Fibroblast of villous mesenchyme (primary cell): ENCODE measurements at places on chromosomes 2 and 18. TPM values are rescaled to one million over a fixed set of nuclear protein-coding genes. Genes with fewer than 3 reads are reported as not detected.
A peak's percentile ranks its signal among the peaks of the same experiment; 100 is the strongest.

GRCh38 chr2:164847981-164848741, 6.5 kb upstream of the COBLL1 start:
- peak; percentile 87 for DNase-seq

DNA sequence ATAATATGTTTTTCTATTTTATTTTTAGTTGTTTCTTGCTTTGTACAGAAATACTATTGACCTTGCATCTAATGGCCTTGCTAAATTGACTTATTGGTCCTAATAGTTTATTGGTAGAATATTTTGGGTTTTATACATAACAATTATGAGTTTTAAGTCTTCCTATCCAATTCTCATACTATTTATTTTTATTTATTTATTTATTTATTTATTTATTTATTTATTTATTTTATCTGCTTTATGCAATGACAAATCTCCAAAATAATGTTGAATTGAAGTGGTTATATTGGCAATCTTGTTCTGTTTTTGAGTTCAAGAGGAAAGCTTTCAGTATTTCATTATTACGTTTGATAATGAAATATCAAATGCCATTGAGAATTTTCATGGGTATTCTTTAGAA, 488.3 kb downstream of the CDH2 start:
- no peak for DNase-seq

The SIX3 gene
- total RNA-seq: not detected in 2 replicates

DNA sequence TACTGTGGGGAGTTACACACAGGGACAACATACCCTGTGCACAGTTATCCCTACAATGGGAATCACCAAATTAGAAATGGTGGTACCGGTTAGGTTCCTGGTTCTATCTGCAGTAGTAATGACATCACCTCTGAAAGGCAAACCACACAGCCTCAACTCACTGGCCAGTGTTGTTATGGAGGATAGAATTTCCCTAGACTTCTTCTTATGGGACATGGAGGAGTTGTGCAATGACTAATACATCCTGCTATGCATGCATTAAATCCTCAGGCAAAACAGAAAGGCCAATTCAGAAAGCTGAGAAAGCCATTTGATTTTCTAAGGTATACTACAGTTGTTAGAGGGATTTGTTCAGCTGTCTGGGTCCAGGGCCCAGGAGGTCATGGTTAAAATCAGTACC, 439.3 kb downstream of the TMX3 start:
- peak; percentile 70 for DNase-seq

DNA sequence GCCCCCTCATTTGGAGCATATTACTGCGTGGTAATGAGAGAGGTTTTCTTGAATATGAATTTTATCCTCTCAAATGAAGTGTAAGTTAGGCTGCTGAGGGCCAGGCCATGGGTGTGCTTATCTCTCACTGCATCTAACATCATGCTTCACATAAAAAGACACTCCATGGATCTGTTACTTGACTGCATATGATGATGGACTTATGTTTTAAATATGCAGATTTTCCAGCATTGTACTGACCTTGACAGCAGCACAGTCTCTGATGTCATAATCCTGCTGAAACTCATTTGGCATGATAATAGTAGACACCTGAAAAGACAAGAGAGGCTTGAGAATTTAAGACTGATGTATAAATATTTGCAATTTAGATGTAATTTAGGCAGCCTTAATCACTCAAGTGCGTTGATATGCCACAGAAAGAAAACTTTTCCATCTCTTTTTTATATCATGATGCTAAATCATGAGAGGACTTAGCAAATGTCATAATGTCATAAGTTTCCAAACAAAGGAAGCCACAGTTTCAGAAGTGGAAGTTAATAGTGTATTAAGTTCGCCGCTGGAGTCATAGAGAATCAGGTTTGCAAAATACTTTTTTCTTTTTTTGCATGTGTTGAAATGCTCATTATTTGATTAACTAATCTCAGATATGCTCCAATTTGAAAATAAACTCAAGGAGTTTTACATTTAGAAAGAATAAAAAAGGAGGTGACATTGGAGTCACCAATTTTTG, 62.7 kb upstream of the CD302 start:
- DNase-seq: no peak

The FBXO48 gene
- 0.32 and 0.86 TPM in 2 replicates for total RNA-seq

DNA sequence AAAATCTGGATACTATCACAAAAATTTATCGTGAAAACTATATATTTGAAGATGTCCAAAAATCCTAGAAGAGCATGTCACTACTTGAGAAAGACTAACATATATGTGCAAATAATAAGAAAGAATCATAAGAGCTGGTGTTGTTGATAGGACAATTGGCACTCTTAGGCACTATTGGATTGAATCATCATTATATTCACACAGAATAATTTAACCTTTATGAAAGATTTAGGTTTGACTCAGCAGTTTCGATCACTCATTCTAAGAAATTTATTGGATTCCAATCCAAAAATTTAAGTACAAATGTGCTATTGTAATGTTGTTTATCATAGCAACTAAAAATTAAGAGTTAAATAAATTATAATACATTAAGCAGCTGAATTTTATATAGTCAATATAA, 503.6 kb downstream of the SPAG16 start:
- DNase-seq: no peak

DNA sequence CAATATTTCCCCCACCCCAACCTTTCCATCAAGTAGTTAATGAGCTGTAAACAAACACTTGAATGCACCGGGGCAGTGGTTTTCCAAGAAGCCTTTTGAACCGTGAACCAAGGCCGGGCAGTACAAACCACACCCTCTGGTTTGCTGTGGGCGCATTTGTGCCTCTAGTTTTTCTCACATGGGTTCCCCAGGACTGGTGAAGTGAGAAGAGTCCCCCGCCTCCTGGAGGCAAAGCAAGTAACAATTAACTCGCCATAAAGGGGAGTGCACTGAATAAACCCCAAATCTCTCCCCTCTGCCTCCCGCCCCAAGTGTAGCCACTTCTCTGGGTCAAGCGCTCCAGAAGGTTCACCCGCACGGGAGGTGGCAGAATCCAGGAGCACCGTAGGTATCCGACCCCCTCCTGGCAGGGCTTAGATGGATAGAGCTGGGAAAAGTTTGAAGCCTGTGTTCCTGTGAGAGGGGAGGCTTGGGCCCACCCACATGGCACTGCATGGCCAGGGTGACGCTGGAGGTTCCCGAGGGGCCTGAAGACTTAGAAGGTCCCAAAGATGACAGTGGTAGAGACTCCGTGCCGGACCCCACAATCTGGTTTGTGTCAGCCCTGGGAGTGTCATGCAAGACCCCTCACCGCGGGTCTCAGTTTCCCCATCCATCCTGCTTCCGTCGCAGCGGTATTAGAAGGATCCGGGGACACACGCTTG, 182.2 kb downstream of the SMAD2 start:
- no peak for DNase-seq

DNA sequence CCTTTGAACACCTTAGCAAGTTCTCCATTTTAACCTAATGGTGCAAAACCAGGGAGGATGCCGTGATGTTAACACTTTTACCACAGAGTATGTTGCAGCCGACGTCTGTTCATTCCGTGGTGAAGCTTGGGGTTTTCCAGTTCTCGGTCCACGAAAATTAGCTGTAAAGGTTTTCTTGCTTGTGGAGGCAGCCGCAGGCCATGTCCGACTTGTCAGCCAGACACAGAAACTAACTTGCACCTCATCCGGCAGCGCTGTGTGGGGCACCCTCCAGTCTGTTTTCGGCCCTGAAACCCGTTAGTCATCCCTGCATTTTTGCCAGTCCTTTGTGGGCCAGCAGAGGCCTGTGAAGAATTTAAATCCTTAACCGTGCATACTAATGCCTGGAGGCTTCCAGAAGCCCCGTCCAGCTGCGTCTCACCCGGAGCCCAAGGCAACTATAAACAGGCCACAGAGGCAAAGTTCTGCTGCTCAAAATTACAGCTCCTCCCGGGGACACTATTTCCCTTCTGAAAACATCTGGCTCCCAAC, 70.6 kb downstream of the SH3YL1 start:
- no peak for DNase-seq

GRCh38 chr18:55302167-55302833, 285.7 kb downstream of the TCF4 start:
- peak; percentile 20 for DNase-seq

DNA sequence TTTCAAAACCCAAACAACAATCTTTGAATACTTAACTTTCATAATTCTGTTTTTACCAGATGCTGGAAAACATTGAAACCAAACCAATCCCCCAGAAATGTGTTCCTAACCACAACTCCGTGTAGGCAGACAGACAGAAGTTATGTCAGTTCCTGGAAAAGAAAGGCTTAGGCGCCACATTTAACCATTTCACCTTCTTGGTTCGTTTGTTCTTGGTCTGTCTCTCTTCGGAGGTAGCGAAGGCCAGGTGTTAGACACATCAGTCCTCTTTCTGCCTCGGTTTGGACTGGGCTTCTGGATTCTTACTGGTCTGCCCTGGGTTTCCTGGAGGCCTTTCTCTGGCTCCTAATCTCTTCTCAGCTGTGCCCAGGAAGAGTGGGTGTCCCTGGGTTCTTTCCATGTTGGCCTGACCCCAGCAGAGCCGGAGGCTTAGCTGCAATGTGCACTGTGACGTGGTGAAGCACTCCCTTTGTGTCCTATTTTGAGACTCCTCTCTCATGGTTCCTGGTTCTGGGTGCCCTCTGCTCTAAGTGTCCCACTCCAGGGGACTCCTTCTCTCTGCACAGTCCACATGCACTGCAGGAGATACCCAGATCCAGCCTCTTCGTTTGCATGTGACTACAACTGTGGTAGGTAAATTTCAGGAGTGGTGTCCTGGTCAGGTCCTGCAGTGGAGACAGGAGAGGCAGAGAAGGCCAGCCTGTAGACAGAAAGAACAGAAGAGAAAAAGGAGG, 23.1 kb upstream of the RAB31 start:
- peak; percentile 92 for DNase-seq

GRCh38 chr2:240482141-240482540, 46.7 kb downstream of the GPC1 start:
- no peak for DNase-seq

GRCh38 chr18:3110034-3110752, 97.2 kb upstream of the LPIN2 start:
- DNase-seq: no peak

DNA sequence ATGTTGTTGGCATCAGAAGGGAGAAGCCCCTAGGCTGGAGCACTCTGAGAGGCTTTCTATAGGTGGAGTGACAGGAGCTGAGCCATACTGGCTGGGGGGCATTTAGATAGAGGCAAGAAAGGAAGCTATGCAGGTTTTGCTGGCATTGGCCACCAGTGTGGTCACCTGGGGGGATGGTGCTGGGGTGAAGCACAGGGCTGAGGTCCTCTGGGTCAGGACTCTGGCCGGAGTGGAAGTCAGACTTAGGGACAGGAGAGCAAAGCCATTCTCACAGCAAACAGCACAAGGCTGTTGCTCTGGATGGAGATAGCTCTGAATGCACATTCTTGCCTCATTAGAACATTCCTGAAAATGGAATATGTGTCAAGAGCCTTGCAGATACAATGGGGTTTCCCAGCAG, 47.4 kb downstream of the NTSR2 start:
- no peak for DNase-seq

The ATP6V1B1 gene
- 0.97 TPM in 1 of 2 replicates, not detected in the other for total RNA-seq

- peak; percentile 62 for DNase-seq
Observed at GRCh38 chr18:77105680-77106079, 26.9 kb downstream of the MBP start.

DNA sequence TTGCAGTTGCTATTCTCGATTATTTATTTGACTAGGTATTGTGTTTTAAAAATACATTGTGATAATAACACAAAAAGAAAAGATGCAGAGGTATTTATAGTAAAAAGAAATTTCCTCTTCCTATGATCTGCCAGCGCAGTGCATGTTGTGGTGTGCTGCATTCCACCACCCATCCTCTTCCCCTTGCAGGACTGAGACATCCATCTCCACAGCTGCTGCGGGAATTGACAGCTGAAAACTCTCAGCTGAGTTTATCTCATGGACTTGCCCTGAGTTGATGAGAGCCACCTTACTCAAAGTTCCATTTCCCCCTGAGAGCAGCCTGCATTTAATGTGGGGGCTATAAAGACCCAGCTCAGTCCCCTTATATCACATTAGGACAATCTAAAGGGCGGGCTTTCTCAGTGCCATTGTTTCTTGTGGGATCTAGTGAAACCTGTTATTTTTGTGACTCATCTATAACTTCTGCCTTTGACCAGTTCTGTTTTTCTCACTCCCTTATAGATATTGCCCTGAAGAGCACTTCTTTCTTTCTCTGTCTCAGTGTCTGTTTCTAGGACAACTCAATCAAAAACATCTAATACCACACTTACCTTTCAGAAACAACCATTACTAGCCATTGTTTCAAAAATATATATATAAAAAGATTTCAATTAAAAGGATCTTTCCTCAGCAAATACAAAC, 698.5 kb downstream of the NR4A2 start:
- no peak for DNase-seq

GRCh38 chr2:64540615-64541014, 16.5 kb downstream of the AFTPH start:
- DNase-seq: no peak

- DNase-seq: no peak
Observed at GRCh38 chr2:19355014-19355405, 3.4 kb downstream of the OSR1 start.
